ENCODE measurements at places on chromosomes 12 and 14. TPM values are rescaled to one million over a fixed set of nuclear protein-coding genes. Genes with fewer than 3 reads are reported as not detected.

Gene C3AR1
- total RNA-seq, result 1.8 TPM

Gene LRP6
- total RNA-seq, result 19.0 TPM

Gene TBX3
- 16.1 TPM for total RNA-seq

Gene SNAPC1
- 11.9 TPM for total RNA-seq

Gene KRT80
- 4.7 TPM for total RNA-seq

Gene SYT10
- not detected for total RNA-seq

Gene TESPA1
- 11.7 TPM for total RNA-seq

Gene LMO3
- total RNA-seq, result 2.9 TPM
